Ovary (tissue), 10 donors: ENCODE measurements at places on chromosomes 11 and 22.

- DNase-seq, result peak; percentile 80
These were observed 55.7 kb downstream of the MYH9 start for GRCh38 chr22:36331912-36332622.

DNA sequence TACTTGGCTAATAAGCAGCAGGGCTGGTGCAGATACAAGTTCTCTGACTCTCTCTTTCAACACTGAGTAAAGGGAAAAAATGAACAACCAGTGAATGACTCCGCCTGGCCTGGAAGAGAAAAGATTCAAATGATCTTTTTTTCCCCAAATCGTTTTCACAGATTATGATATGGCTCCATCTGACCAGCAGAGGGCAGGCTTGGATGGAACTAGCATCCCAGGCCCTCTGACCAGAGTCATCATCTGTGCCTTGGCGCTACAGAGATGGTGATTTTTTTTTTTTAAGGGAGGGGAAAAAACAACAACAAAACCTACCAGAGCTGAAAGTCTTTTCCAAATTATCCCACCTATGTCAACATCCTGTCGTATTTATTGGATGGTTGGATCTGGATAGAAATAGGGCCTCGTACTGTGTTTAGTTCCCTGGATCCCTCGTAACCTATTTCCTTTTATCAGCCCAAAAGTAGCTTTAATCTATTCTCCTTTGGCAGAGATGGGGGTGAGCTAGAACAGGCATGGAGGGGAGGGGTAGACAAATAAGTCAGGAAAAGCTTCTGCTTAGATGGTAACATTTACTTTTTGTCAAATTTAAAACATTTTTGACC is 69.7 kb downstream of the PRSS23 start:
- peak; percentile 46 for DNase-seq

- no peak for DNase-seq
These were observed 273.2 kb downstream of the KIRREL3 start for GRCh38 chr11:126727381-126727780.

DNA sequence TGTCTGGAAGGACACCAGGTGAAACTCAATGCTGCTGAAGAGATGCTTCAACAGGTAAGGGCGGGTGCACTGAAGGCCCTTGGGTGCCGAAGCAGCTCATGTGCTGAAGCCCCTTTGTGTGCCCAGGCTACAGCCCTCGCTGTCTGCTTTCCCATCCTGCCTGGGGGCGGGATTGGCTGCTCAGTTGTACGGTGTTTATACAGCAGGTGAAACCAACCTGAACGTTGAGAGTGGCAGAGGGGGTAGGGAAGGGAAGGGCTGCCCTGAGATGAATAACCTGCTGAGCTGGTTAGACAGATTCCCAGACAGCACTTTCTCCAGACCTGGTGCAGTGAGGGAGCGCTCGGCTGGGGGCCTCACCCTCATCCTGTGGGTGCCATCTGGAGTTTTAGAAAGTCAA is 75.7 kb downstream of the CYB5R2 start:
- no peak for DNase-seq

DNA sequence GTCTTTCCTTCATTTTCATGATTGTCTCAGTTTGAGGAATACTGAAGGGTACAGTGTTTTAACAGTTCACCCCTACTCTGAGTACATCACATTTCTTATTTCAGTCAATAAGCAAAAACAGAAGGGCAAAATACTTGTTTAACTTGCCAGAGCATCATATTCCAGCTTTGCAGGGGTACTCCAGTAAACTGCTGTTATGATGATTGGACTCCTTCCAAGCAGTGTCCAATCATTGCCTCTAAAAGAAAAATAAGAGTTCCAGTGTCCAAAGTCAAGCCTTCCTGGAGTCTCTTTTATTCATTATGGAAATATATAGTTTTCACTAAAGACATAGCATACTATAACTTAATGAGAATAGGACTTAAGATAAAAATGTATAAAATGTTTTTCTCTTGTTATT is 105.1 kb downstream of the FANCF start:
- DNase-seq, result no peak

DNA sequence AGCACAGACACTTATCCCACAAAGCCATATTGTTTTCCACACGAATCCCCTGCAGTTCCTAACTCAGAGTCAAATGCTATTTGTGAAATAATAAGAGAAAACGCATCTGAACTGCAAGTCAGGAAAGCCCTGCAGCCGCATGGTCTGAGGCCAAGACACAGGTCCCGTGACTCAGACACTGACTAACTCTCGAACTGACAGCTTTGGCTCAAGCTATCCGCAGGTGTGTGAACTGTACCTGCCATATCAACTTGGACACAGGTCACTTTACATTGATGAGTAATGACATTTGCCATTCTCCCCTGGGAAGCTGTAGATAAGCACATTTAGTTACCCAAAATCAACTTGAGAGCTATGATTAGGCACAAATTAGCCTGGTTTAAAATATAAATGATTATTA is 34.9 kb upstream of the NFRKB start:
- no peak for DNase-seq
